Small intestine (tissue), 16 donors: ENCODE measurements at places on chromosomes 11 and 22.
A peak's percentile ranks its signal among the peaks of the same experiment; 100 is the strongest.

DNA sequence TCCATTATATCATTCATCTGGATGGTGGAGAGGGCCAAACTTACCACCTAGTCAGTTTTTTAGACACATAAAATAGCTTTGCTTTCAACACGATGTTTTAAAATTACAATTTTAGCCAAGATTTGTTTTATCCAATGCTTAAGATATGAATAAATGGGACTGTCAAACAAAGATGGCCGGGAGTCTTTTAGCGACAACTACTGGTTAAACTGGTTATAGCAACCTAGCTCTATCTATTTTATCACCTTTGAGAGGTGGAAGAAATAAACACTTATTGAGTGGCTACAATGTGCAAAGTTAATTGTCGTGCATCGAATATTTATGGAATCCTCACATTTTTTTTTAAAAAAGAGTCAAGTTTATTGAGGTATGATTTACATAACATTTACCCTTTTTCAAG, 279.8 kb downstream of the MIAT start:
- DNase-seq, result no peak

- no peak for DNase-seq
These were observed 139.1 kb downstream of the PKNOX2 start for GRCh38 chr11:125303694-125304093.

DNA sequence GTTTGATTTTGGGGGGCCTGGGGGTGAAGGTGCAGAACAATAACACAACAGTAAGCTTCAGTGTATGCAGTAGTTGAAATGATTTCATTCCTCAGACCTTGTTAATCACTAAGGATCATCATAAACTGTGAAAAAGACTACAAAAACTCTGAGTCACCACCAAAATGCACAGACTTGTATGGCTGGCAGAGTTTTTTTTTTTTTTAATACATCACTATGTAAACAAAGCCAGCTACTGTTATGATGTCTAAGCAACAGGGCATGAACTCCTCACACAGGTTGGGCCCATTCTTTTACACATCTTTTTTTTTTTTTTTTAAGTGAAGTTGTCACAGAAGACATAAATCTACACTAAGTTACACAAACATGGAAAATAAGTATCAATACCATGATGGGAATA, 311.9 kb downstream of the GUCY1A2 start:
- no peak for DNase-seq

DNA sequence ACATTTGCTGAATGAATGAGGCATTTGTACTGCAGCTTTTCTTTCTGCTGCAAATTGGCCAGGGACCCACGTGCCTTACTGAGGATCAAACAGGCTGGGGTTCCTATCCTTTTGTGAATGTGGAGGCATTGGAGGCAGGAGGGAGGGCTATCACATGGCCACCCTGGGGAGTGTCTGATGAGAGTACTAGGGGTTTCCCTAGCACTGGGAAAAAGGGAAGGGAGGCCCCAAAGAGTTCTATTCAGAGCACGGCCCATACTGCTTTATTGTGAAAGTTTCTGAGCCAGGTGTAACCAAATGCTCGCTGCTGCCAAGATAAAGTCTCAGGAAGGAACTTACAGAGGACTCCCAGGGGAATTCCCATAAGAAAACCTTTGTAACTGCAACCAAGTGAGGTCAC, 78.4 kb upstream of the ANO1 start:
- DNase-seq, result peak; percentile 35

DNA sequence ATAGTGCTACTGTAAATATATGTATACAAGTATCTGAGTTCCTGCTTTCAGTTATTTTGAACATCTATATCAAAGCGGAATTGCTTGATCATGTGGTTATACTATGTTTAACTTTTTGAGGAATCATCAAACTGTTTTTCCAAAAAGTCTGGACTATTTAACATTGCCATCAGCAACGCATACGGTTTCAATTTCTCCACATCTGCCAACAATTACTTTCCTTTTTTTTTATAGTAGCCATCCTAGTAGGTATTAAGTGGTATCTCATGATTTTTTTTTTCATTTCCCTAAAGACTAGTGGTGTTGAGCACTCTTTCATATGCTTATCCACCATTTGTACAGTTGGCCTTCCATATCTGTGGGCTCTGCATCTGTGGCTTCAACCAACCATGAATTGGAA, 1.3 kb upstream of the UBE4A start:
- no peak for DNase-seq

DNA sequence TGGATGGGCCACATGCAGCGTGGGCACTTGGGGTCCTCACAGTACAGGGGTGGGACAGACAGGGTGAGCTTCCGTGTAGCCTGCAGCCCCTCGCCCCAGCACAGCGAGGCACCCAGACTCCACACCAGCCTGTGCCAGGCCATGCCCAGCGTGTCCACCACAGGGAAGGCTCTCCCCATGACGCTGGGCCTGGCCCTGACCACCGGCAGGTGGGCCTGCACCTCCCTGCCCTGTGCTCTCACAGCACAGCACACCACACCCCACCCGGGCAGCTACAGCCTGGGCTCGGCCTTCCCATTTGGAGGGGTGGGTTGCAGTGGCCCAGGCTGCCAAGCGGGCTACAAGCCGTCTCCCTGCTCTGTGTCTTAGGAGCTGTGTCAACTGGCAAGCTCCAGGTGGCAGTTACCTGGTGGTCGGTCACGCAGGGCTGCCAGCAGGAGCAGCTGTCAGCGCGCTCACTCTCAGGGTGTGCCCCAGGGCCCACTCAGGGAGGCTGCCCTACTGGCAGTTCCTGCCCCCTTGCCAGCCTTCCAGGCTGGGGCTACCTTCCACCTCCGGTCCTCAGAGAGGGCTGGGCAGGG, 4.6 kb downstream of the MOB2 start:
- DNase-seq, result no peak

- DNase-seq, result no peak
These were observed 36.6 kb downstream of the MB start for GRCh38 chr22:35580351-35581022.

DNA sequence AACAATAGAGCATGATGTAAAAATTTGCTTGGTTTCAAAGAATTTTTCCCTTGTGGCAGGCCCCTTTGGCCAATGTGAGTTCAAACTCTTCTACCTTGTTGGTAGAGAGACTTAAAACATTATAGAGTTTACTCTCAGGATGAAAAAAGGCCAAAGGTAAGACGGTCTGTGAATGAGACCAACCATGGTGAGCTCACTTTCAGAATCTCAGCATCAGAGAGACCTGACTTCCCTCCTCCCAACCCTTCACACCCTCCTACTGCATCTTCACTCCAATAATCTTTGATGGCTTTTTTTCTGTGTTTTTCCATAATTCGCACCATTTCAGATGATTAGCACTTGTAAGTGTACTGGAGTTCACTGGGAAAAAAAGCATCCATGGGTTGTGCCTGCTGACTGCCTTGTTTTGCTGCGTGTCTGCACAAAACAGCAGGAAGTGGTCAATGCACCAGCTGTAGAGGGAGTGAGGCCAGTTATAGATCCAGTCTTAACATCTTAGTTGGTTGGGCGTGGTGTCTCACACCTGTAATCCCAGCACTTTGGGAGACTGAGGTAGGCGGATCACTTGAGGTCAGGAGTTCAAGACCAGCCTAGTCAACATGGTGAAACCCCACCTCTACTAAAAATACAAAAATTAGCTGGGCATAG, 64.1 kb downstream of the SLC1A2 start:
- no peak for DNase-seq

DNA sequence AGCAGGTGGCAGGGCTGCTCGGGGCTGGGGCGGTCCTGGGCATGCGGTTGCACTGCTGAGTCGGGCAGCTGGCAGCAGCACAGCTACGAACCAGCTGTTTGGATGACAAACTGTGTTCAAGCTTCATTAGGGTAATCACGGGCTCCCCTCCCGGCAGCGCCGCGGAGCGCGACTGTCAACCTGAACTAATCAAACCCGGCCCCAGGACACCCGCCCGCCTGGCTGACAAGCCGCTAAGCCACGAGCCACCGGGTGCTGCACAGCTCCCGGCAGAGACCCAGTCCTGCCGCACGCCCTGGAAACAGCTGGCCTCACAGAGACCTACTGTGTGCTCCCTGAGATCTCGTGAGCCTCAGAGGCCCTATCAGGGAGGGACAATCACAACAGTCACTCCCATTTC, 60.6 kb upstream of the TCF20 start:
- DNase-seq, result no peak

- no peak for DNase-seq
These were observed 204.3 kb downstream of the TENM4 start for GRCh38 chr11:79236541-79236971.

GRCh38 chr11:44005956-44006355, 41.8 kb upstream of the ACCSL start:
- DNase-seq, result no peak

DNA sequence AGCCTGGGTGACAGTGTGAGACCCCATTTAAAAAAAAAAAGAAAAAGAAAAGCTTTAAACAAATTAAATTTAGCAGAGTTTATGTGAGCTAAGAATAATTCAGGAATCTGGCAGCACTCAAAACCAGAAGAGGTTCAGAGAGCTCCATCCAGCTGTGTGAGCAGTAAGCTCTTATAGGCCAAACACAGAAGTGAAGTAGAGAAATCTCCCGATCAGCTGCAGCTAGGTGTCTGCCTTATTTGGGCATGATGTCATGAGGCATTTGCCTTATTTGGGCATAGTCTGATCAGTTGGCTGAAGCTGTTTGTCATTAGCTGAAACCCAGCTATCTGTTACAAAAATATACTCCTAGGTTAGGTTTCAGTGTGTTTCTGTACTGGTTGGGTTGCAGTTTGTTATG, 8.2 kb downstream of the MS4A15 start:
- no peak for DNase-seq

- DNase-seq, result no peak
These were observed 47.7 kb downstream of the LRFN4 start for GRCh38 chr11:66904561-66904960.

DNA sequence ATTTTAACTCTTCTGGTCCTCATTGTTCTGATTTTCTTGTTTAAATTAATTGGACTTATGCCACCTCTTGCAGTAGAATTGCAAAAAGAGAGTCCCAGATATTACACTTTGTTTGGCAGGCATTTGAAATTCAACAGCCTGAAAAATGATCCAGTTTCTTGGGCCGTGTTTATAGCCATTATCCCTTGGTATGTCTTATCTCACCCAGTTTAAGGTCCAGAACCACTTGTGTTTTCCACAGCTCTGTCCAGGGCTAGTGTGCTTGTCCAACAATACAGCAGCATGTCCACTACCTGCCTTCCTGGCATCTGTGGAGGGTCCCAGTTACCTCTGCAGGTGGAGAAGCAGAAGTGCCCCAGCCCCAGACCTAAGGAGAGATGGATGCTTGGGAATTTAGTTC, 397.4 kb downstream of the SOX6 start:
- DNase-seq, result no peak

DNA sequence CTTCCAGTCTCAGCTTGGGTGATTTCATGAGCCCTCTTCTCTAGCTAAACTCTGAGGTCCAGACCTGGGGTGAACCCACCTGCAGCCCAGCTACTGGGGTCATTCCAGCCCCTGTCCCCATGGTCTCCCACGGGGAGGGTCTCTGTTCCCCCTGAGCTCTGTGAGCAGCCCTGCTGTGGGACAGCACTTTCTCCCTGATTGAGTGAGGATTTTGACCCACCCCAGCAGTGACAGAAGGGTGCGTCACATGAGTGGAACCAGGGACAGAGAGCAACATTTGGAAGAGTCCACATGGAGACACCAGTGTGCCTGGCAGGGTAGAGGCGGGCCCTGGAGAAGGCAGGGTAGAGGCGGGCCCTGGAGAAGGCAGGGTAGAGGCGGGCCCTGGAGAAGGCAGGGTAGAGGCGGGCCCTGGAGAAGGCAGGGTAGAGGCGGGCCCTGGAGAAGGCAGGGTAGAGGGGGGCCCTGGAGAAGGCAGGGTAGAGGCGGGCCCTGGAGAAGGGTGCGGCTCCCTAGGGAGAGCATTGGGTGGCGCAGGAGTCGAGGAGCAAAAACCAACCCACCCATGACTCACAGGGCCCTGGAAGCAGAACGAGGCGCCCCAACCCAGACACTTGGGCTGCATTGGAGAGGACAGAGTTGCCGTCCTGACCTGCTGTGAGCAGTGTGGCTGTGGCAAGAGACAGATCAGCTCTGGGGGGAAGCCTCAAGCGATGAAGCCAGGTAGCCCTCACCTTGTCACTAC, 227.7 kb upstream of the B3GAT1 start:
- DNase-seq, result peak; percentile 86

GRCh38 chr11:33610903-33611302, 89.7 kb downstream of the C11orf91 start:
- no peak for DNase-seq

GRCh38 chr22:38173641-38173906, 8.1 kb downstream of the PLA2G6 start:
- no peak for DNase-seq

GRCh38 chr11:104891135-104891534, 7.1 kb downstream of the CASP12 start:
- no peak for DNase-seq

- DNase-seq, result no peak
These were observed 5.2 kb upstream of the MAP6 start for GRCh38 chr11:75673977-75674582.

DNA sequence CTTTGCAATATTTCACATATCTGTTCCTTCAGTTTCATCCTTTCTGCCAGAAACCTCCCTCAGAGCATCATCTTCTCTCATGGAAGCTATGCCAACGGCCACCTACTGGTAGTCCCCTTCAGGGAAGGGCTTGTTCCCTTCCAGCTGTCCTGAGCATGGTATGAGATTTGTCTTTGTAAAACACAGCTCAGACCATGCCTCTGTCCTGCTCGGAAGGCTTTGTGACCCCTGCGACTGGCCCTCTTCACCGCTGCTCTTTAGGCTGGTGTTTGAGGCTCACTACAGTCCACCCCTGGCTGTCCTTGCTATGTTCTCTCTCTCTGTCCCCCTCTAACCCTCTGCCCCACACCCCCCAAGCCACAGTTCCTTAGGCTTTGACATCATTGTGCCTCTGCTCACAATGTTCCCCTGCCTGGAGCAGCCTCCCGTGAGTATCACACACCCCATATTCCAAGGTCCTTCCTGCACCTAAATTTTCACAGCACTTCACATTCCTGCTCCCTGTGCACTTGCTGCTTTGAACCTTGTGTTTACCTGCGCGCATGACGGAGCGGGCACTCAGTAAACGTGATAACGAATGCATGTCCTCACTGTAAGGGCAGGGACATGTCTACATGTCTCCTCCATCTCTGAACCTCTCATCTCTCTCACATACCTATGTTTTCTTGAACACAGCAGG, 24.0 kb upstream of the ACER3 start:
- DNase-seq, result peak; percentile 45

GRCh38 chr11:18772211-18772610, 19.4 kb downstream of the PTPN5 start:
- no peak for DNase-seq

GRCh38 chr22:18062421-18062820, 15.4 kb upstream of the PEX26 start:
- DNase-seq, result no peak

DNA sequence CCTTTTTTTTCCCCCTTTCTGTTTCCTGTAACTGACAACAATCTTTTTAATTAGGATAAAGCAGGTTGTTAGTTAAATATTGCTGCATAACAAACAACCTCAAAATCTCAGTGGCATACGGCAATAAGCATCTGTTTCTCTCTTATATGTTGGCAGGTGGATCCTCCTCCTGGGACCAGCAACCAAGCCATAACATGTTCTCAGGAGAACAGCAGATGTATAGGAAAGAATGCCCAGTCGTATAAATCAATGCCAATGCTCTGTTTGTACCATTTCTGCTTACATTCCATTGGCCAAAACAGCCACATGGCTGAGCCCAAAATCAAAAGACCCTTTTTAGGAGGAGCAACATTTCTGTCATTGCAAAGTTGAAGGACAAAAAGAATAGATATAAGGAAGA, 445.7 kb downstream of the AASDHPPT start:
- no peak for DNase-seq
